ENCODE measurements at places on chromosomes 3 and 15.

- DNase-seq: no peak
These were observed 44.7 kb downstream of the FAM43A start for GRCh38 chr3:194730365-194730764.

GRCh38 chr3:107265526-107265925, 111.7 kb upstream of the CCDC54 start:
- DNase-seq: no peak

DNA sequence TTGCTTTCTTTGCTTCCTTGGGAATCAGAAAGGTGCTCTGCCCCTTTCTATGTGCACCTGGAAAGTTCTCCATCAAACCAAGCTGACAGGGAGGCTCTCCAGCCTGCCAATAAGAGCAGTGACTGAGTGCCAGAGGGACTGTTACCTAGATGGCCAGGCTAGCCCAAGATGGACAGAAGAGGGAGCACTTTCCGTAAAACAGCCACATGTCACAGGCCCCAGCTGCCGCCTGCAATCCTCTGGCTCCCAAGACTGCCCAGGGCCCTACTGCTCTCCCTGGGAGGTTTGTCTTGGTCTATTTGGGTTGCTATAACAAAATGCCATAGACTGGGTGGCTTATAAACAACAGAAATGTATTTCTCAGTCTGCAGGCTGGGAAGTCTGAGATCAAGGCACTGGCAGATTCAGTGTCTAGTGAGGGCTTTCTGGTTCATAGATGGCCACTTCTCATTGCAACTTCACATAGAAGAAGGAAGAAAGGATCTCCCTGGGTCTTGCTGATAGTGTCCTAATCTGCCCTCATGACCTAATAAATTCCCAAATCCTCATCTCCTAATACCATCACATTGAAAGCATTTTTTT, 72.3 kb downstream of the TAMM41 start:
- peak; percentile 21 for DNase-seq

DNA sequence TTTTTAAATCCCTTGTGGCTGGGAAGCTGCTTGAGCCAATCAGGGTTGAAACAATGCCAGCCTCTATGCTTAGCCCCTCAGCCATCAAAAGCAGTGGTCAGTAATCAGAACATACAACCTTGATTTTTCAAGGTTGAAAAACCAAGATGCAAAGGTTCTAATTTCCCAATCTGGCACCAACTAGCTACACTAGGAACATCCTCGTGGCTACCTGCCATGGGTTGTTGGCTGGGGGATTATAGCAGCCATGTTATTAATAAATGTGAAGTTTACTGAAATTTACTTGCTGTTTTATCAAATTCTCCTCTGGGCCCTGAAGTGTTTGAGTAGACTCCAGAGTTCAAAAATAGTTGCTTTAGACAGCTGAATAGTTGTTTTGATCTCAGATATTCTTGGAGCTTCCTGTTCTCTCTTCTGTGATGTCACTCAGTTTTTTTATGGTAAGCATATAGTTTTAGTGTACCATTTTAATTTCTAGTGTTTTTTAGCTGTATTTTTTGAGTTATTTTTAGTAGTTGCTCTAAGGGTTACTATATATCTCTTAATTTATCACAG, 31.9 kb downstream of the PCCB start:
- DNase-seq: no peak

DNA sequence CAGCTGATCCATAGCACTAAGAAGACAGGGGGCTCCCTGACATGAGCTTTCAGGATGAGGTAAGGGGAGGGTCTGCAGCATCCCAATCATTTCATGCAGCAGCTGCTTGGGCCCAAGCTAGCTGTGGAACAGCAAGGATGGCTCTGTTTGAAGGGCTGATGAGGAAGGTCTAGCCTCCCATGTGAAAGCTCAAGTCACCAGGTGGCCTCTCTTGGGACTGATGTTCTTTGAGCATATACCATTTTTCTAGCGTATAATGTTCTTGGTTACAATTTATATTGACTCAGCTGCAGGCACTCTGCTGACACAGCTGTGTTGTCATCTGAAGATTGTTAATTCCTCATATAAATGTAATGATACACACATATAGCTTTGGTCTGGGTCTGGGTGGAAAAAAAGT, 87.0 kb downstream of the CD200R1L start:
- no peak for DNase-seq

GRCh38 chr3:78785004-78785403, 982.8 kb downstream of the ROBO1 start:
- DNase-seq: no peak

DNA sequence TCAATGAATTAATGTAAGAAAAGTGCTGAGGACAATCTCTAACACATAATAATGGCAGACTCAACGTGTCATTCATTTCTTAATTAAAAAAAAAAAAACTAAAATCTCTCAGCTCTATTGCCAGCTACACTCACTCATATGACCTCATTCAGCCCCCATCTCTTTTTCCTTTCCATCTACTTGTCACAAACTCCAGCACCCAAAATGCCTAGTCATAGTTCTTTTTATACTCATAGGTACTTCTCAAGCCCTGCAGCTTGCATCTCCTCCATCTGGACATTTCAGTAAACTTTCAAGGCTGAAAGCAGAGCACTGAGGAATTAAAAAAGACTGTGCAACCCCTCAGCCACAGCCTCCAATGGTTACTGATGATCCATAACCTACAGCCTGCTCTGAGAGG, 109.8 kb downstream of the PLCH1 start:
- DNase-seq: no peak

GRCh38 chr3:195160257-195160898, 110.6 kb downstream of the XXYLT1 start:
- DNase-seq: peak; percentile 62
